NCI-H2081 (cell line): ENCODE measurements at places on chromosomes 13 and 19.
A peak's percentile ranks its signal among the peaks of the same experiment; 100 is the strongest.

- DNase-seq = no peak
These were observed 20.1 kb upstream of the EBPL start for GRCh38 chr13:49711218-49711863.

DNA sequence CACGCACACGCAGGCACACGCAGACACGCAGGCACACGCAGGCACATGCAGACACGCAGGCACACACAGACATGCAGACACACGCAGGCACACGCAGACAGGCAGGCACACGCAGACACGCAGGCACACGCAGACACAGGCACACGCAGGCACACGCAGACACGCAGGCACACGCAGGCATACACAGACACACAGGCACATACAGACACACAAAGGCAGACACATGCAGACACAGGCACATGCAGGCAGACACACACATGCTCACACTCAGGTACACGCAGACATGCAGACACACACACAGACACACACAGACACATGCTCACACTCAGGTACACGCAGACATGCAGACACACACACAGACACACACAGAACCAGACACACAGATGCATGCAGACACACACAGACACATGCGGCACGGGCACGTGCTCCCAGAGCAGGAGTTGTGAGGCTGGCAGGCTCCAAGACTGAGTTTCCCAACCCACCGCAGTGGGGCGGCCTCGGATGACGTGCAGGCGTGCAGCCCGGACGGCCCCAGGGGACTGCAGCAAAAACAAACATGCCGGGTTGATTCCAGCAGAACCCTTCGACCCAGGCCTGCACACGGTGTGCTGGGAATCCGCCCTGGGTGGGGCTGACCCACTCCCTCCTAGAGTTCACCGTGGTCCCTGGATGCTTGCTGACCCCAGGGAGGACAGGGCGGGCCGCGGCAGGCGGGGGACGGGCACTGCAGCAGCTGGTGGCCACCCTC, 100.0 kb downstream of the GADD45B start:
- no peak for DNase-seq

GRCh38 chr19:34359954-34360315, 5.1 kb upstream of the GPI start:
- no peak for DNase-seq

DNA sequence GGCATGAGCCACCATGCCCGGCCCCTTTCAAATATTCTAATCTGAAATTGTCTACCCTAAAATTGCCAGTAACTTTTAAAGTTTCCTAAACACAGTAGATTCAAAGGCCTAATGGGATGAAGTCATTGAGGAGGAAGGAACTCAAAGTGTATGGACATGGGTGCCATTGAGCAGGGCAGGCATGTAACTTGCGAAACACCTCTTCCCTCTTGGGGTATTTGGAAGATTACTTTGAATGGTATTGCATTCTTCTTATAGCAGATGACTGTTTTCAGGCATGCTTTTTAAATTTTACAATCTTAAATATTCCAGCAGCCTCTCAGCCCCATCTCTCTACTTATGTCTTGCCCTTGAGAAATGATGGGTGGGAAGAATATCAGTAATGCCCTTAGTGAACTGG, 21.0 kb downstream of the TM9SF2 start:
- DNase-seq = no peak

DNA sequence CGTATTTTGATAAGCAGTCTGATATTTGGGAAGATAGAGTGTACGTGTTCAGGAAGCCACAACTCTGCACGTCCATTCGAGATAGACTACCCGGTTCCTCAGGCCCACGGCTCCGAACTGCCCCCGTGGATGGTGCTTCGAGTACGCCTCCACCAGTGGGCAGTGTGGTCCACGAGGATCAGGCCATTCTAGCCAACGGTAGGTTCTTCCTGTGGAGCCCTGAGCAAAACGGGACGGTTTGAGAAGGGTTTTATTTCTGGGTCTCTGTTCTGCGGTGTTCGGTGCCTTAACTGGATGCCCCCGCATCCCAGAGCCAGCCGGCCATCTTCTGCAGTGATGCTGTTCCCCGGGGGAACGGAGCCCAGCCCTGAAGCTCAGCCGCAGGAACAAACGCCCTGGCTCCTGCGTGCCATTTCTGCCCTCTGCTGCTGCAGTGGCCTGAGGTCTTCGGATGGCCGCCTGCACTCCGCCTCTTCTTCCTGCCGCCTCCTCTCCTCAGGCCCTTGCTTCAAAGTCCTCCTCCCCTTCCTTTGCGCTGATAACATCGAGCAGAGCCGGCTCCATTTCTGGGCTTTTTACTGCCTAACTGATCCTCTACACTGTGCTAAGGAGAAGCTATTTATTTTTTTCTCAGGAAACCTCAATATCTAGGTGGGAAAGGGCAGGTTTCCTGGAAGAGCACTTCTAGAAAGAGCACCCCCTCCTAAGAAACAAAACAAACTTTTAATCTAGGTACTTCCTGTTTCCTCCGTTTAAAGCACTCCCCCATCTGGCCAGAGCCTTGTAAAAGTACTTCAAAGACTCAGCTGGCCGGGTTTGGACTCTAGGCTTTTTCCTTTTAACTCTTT, 36.2 kb upstream of the SLC46A3 start:
- no peak for DNase-seq

DNA sequence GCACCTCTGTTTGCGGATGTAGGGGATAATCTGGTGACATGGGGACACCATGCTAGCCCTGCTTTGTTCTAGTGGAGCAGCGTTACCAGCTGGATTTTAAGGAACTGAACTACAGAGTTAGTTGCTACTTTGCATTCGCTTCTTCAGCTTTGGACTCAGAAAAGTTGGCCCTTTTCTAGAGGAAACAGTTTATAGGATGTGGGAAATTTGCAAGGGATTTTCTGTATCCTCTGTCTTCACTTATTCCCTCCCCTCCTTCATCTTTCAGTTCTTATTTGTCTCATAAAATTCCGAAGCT, 2.1 kb downstream of the GATAD2A start:
- no peak for DNase-seq

DNA sequence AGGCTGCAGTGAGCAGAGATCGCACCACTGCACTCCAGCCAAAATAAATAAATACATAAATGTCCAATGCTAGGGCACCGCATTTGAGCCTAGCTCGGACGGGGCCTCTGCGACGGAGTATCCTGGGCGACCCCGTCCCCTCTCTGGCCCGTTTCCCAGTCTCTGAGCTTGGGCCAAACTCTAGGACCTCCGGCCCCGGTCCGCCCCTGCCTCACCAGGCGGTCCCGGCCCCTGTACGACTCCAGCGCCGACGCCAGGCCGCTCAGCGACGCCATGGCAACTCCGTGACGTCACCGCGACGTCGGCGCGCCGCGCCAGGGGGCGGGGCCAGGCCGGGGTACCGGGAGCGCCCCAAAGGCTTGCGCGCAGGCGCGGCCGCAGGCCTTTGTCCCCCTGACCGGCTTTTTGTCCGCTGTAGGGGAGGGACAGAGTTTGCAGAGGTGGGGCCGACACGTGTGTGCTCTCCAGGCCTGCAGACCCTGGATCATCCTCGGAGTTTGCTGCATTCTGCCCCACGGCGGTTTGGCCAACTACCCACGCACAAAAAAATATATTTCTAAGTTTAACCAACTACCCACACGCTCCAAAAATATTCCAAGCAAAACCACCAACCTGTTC, at the start of gene PEX11G:
Gene PEX11G, minus strand, starts transcription at position 300 of the 618 bp plus-strand sequence. Its CDS starts 25 bp downstream, at position 275.
- DNase-seq = peak; percentile 92

DNA sequence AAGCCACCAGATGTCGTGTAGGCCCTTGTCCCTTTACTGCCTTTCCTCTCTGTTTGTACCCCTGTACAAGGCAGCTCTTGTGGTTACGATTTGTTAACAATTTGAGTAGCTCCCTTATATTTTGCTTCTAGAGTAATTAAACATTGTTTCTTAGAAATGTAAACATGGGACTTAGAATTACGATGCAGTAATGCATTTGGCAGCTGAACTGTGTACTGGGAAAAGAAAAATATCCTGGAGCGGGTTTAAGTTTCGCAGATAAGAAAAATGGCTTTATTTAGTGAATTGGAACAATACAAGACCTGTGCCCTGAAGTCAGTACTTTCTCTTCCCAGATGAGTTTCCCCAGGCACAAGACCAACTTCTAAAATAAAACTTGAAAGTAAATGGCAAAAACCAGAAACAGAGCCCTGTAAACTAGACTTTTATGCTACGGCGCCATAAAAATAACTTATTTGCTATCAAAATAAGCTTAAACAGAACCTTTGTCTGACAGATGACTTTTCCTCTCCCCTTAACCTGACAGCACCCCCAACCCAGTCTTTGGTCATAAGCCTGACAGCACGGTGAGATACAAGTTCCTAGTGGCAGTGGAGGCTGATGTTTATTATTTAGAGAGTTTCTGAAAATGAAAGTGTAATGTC, 63.0 kb downstream of the LRCH1 start:
- DNase-seq = no peak

- no peak for DNase-seq
These were observed 9.9 kb upstream of the EHD2 start for GRCh38 chr19:47703301-47703700.

GRCh38 chr19:29741776-29742175, 26.7 kb upstream of the C19orf12 start:
- DNase-seq = no peak

DNA sequence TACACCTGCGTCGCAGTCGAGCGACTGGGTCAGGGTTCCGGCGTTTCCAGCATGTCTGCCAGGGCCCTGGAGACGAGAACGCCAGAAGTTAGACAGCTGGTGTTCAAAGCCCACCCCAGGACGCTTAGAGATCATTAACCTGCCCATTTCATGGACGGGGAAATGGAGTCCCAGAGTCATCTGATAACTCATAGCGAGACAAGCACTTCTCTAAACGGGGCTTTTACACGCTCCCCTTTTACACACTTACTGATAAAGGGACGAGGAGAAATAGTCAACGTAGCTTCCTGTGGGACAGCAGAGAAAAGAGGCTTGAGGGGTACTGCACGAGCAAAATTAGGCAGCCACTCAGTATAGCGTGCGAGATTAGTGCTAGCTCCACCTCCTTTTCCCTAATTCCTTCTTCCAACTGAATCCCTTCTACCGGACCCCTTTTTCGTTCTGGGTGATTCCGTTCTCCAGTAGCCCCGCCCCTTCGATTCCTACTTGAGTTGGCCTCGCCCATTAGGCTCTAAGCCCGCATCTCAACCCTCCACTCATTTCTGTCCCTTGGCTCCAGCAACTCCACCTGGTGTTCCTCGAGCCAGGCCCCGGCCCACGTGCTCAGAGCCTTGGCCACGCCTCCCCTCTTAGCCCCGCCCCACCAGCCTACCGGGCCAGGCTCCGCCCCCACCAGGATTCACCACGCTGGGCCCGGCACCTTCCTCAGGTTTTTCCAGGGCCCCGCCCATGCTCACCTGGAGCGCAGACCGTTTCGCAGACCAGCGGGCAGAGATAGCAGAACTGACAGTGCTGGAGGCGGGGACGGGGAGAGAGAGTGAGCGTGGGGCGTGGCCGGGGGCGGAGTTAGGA, 3.7 kb downstream of the HRC start:
- peak; percentile 63 for DNase-seq

DNA sequence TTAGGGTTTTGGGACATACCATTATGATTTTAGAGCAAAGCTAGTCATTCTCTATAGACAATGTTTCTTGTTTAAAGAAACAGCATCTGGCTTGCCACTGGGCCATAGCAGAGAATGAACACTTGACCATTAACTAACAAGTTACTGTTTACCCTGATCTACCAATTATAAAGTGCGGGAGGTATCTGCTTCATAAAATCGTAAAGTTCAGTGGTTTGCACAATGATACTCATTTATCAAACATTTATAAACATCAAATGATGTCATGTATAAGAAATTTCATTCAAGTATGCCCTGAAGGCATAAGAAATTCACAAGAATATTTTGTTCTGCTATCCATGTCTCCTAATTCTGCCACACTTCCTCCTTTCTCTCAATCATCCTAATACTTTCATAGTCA, 139.2 kb downstream of the PCDH20 start:
- DNase-seq = no peak

GRCh38 chr19:35377656-35378055, 6.8 kb downstream of the GPR42 start:
- no peak for DNase-seq

- no peak for DNase-seq
These were observed 1.2 kb downstream of the AP3D1 start for GRCh38 chr19:2149980-2150793.

GRCh38 chr19:2969104-2969504, 8.3 kb upstream of the TLE6 start:
- DNase-seq = peak; percentile 97

GRCh38 chr13:48505597-48506091, 27.2 kb downstream of the RCBTB2 start:
- DNase-seq = no peak

GRCh38 chr19:42090672-42091071, 14.7 kb downstream of the ZNF574 start:
- no peak for DNase-seq

GRCh38 chr13:36061621-36062020, 69.6 kb downstream of the DCLK1 start:
- no peak for DNase-seq

- no peak for DNase-seq
These were observed 81.1 kb upstream of the SIAH3 start for GRCh38 chr13:45932676-45933075.

DNA sequence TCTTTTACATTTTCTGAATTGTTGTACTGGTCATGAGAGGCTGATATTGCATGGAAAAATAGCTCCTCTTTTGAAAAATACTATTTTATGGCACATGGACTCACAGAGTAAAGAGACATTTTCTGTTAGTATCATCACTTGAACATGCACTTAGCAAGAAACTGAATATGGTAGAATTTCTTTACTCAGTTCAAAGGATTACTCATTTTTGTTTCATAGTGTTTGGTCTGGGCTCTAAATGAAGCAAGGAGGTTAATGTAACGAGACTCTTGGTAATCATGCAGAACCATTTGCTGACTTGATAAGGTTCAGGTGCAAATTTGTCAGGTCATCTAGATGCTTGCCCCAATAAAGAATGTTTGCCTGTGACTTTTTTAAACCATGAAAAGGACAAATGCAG, 63.2 kb downstream of the GPC6 start:
- DNase-seq = no peak

DNA sequence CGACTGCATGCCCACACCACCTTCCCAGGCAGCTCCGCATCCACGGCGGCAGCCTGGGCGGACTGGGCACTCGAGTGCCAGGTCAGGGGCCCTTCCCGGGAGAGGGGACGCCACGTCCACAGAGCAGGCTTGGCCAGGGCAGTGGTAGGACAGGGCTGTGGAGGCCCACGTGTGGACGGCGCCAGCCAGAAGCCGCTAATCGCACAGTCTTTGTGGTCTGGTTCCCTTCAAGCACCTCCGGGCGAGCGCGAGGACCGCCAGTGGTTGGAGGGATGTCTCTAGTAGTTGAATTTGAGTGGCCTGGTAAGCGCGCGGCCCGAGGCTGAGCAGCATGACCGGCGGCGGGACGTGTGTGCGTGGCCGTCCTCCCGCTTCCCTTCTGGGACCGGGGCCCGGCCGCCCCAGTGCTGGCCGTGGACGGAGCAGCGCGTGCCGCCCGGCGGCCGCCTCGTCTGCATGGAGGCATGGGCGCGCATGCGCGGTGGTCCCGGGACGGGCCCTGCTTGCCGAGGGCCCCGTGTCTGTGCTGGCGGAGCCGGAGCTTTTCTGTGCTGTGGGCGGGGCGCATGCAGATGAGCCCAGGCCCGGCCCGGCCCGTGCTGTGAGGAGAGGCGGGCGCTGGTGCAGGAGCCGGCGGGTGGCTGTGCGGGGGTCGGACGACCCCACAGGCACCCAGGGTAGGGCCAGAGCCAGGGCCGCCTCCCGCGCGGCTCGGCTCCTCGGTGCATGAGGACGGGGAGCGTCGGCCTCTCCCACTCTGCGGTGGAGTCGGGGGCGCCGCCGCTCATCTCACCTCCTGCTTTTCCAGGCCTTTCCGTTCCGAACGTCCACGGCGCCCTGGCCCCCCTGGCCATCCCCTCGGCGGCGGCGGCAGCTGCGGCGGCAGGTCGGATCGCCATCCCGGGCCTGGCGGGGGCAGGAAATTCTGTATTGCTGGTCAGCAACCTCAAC, 8.6 kb downstream of the PTBP1 start:
- DNase-seq = no peak
